HFFc6 (cell line): ENCODE measurements at places on chromosomes 5 and 9. TPM values are rescaled to one million over a fixed set of nuclear protein-coding genes. Genes with fewer than 3 reads are reported as not detected.

DNA sequence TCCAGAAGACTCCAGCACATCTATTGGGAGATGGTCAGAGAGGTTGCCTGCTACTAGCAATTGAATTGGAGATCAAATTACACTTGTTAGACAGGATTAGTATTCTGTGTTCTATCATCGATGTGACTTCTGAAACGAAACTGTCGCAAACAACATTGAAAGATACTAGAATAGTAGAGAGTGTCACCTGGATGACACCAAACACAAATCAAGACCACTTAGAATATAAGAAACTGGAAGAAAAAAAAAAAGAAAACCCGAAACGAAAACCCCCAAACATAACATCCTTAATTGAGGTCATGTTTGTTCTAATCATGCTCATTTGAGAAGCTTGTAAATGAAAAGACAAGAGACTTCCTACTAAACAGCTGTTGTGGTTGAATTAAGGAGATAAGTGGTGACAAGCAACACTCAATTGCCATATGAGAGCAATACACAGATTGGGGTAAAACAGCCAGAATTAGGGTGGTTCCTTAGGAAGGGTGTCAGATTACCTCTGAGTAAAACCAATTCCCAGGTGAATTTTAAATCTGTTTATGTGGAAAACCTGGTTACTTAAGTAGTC is 97.6 kb downstream of the BASP1 start:
- H3K27me3 ChIP-seq = peaks cover 5% of the 10 kb centered on the region
- H3K36me3 ChIP-seq = no peaks in the 10 kb centered on the region
- H3K4me3 ChIP-seq = peak overlapping the region; percentile 29; the same call in 1 of the 2 replicates

DNA sequence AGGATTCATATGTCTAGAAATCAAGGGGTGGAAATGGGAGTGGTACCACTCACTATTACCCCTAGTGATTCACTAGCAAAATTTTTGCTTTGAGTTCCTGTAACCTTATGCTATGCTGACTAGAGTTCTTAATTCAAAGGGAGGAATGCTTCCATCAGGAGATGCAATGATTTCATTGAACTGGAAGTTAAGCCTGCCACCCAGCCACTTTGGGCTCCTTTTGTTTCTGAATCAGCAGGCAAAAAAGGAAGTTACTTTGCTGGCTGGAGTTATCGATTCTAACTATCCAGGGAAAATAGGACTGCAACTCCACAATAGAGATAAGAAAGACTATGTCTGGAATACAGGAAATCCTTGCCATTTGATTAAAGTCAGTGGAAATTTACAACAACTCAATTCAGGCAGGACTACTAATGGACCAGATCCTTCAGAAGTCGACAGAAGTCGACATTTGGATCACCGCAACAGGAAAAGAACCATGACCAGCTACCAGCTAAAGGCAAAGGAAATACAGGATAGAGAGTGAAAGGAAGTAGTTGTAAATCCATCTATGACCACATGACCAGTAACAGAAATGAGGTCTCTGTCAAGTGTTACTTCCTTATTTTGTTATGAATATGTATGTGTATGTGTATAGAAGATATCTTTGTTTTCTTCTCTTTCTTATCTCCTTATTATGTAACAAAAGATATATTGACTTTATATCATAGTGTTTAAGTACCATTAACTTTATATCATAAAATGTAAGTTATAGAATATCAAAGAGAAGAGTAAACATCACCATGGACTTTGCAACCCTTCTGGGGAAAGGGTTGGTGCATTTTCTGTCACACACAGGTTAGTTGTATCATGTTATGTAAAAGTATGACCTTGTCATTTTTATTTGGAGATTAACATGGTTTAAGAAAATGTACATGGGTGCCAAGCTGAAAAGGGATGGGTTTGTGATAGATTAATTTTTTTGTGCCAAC is 198.7 kb upstream of the HAPLN1 start:
- no peaks in the 10 kb centered on the region for H3K27me3 ChIP-seq
- peaks cover 34% of the 10 kb centered on the region; the same call in 1 of the 2 replicates for H3K4me1 ChIP-seq
- peak overlapping the region; percentile 30; the same call in 1 of the 2 replicates for H3K27ac ChIP-seq
- H3K4me3 ChIP-seq = no peak overlapping the region; the same call in 1 of the 2 replicates
- DNase-seq = no peak
- H3K36me3 ChIP-seq = no peaks in the 10 kb centered on the region

DNA sequence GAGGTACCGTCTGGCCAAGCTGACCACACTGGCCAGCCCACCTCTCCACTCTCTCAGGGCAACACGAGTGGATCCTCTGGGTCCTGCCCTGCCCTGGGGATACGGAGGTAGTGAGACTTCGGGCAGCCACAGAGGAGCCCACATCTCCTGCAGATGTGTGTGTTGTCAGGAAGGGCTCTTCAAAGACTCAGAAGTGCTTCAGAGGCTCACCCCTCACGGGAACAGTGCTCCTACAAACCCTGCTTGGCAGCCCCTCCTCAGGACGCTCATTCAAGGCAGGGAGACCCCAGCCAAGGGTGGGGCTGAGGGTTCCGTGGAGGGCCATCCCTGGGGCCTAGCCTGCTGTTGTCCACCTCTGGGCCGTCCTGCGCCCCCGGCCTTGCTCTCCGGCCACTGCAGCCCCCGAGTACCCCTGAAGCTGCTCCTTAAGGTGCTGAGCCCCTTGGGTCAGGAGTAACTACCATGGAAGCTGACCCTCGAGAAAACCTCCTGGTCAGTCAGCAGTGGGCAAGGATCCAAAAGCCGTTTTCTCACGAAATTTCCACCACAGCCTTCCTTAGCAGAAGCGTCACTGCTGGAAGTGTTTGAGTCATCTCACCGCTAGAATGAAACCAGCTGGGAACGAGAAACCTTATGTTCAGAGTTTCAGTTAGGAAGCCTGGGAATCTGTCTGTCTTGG is 23.2 kb upstream of the LRRC14B start:
- H3K4me1 ChIP-seq = peaks cover 34% of the 10 kb centered on the region
- H3K27me3 ChIP-seq = no peaks in the 10 kb centered on the region; the same call in none of the 2 replicates
- peak; percentile 97 for DNase-seq
- H3K36me3 ChIP-seq = no peaks in the 10 kb centered on the region; the same call in 1 of the 2 replicates
- peak overlapping the region; percentile 99 for H3K27ac ChIP-seq

- peaks cover 24% of the 10 kb centered on the region for H3K4me1 ChIP-seq
- H3K4me3 ChIP-seq = no peak overlapping the region
- peaks cover 4% of the 10 kb centered on the region for H3K36me3 ChIP-seq
- H3K27ac ChIP-seq = no peak overlapping the region
- H3K27me3 ChIP-seq = peaks cover 2% of the 10 kb centered on the region; the same call in 1 of the 2 replicates
- DNase-seq = no peak
These were observed 17.6 kb upstream of the CDKN2B start for GRCh38 chr9:22026696-22027095.

- H3K27me3 ChIP-seq = peaks cover 6% of the 10 kb centered on the region
- no peak overlapping the region for H3K4me3 ChIP-seq
- H3K4me1 ChIP-seq = peaks cover 13% of the 10 kb centered on the region
- DNase-seq = no peak
These were observed 67.1 kb upstream of the SSBP2 start for GRCh38 chr5:81817980-81818379.

DNA sequence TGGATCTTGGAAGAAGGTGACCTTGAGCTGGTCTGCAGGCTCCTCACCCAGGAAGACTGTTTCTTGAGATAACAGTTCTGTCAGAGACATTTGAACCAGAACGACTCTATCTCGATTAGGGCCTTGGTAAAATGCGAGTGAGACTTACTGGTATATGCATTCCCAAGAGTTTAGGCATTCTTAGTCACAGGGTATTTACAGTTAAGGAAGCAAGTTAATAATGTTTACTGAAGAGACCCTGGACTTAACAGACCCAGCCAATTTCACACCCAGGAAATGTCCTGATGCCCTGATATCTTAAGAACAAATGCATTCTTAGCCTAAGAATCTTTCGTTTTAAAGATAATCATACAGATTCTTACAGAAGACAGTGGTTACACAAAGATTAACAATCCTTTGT is 1867.2 kb upstream of the C9orf72 start:
- H3K27me3 ChIP-seq = no peaks in the 10 kb centered on the region; the same call in 1 of the 2 replicates
- H3K4me1 ChIP-seq = peaks cover 16% of the 10 kb centered on the region
- H3K36me3 ChIP-seq = no peaks in the 10 kb centered on the region
- no peak overlapping the region; the same call in 1 of the 2 replicates for H3K27ac ChIP-seq

Gene FKBP15
- total RNA-seq = 25.6 to 29.8 TPM (median 28.3 TPM) in 3 replicates

Gene CDX1
- total RNA-seq = not detected in 3 replicates

Gene RANBP6
- total RNA-seq = 24.3 to 29.2 TPM (median 25.3 TPM) in 3 replicates

Gene SLC25A46
- total RNA-seq = 48.4 to 50.2 TPM (median 48.8 TPM) in 3 replicates

Gene PTGS1
- total RNA-seq = 32.4 to 108 TPM (median 39.9 TPM) in 3 replicates

Gene F12
- 0.60 to 0.94 TPM (median 0.79 TPM) in 3 replicates for total RNA-seq

Gene FOXD4L6
- total RNA-seq = not detected in 3 replicates
